ENCODE measurements at places on chromosomes 2 and 18.

- DNase-seq = no peak
These were observed 105.5 kb downstream of the BCL11A start for GRCh38 chr2:60447943-60448342.

GRCh38 chr2:132953771-132954170 is 283.8 kb upstream of the LYPD1 start:
- DNase-seq = no peak

DNA sequence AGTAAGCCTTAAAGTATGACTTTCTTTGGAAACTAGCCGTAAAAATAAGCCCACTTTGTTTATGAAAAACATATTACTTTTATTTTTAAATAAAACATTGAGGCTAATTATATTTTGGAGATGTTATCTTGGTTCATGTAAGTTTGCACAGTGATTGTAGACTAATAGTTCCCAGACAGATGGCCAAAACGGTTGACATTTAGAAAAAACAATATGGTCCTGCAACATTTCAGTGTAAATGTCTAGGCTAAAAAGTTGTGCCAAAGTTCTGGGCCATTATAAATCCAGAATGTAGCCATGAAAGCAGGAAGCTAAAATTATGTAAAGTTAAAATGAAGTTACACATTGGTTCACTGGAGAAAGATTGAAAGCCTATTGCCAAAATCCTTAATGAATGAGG is 43.6 kb downstream of the SLC5A7 start:
- no peak for DNase-seq

GRCh38 chr2:153871231-153872221 is at the start of gene GALNT13:
GALNT13 (plus strand) TSS chr2:153871922.
- DNase-seq = no peak

GRCh38 chr2:9311488-9311887 is 104.9 kb downstream of the ASAP2 start:
- DNase-seq = peak; percentile 52

- DNase-seq = no peak
These were observed 38.1 kb upstream of the DAPL1 start for GRCh38 chr2:158756976-158757375.

DNA sequence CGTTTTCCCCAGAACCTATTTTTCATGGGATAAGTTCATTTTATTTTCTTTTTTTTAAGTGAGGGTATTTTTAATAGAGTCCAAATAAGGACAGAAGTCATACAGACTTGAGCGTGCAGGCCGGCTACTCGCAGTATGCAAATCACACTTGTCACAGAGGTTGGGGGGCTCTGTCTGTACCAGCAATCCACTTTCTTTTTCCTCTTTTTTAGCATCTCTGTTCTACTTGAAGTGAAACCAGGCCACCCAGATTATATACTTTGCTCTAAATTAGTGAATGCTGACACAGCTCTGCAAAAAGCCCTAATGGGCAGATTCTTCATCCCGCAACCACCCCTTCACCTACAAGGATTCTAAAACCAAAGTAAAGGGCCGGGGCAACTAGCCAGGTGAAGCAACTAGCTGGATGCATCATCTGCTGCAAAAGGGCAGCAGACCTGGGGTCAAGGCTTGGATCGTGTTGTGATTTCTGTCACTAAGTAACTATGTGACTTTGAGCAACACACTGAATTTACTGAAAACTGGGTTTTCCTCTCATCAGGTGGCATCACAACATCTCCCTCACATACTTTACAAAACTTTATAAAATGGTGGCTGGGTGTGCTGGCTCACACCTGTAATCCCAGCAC is 18.4 kb downstream of the KDSR start:
- no peak for DNase-seq

DNA sequence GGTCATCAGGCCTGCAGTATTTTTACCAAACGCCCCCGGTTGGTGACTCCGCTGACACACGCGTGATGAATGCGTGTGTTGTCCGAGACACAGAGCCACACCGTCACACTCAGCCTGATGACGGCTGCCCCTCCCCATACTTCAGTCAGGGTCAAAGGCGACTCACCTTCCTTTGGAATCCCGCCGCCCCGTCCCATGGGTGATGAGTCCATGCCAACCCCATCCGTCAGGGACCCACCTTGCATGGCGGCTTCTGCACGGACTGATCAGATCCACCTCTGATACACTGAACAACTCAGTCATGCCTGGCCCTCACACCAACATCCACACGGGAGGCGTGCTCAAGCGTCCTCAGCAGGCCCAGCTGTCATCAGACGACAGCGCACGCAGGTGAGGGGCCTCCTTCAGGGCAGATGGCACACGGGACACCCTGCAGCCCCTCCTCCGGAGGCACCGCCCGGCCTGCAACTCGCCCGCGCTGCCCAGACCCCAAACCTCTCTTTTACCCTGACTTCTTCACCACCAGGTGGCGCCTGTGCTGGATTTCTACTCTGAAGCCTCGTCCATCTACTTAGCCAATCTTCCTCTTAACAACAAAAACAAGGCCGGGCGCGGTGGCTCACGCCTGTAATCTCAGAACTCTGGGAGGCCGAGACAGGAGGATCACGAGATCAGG is 89.2 kb downstream of the ZNF516 start:
- DNase-seq = no peak

GRCh38 chr18:77765468-77765867 is 515.8 kb downstream of the GALR1 start:
- DNase-seq = no peak

Data from AG09319 (cell line).